A673 (cell line): ENCODE measurements at places on chromosomes 11 and 22. TPM values are rescaled to one million over a fixed set of nuclear protein-coding genes. Genes with fewer than 3 reads are reported as not detected.

DNA sequence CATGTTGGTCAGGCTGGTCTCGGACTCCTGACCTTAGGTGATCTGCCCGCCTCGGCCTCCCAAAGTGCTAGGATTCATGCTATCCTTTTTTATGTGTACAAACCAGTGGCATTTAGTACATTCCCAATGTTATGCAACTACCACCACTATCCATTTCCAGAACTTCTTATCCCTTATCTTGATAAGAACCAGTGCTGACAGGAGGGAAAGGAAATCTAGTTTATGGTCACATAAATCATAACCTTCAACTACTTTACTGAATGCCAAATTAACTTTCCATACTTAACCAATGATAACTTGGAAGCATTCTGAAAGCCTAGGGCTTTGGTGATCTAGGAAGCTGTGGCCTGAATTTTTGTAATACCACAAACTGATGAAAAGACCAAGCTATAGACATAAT, 170.4 kb downstream of the SWAP70 start:
- no peak for DNase-seq
- H3K27me3 ChIP-seq, result no peaks in the 10 kb centered on the region
- no peak overlapping the region for H3K4me3 ChIP-seq

GRCh38 chr11:72216638-72217037, at the start of gene FOLR2:
Gene FOLR2, plus strand, starts transcription at chr11:72216794. Its CDS starts 1,791 bp downstream, at chr11:72218585.
- no peak for DNase-seq
- H3K4me1 ChIP-seq, result no peaks in the 10 kb centered on the region
- no peak within 1 kb of the TSS for H3K27ac ChIP-seq
- H3K4me3 ChIP-seq, result no peak within 1 kb of the TSS
- H3K36me3 ChIP-seq, result no peaks in the 10 kb centered on the region

DNA sequence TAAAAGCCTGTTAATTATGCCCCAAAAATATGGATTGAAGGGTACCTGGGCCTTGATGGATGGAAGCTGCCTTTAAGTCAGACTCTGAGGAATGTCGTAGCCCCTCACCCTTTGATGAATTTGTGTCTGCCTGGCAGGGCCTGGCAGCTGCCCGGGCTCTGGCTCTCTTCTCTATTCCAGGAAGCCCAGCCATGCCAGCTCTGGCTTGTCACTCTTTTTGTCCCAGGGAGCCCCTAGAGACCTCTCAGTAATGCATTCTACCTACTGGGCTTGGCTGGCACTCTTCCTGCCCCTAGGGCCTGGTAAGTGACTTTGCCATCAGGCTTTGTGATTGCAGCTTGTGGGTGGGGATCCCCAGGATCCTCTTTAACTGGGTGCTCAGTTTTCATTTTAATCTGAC, 103.8 kb downstream of the GRIK4 start:
- DNase-seq, result no peak
- no peak overlapping the region for H3K4me3 ChIP-seq
- no peak overlapping the region for H3K27ac ChIP-seq
- H3K36me3 ChIP-seq, result no peaks in the 10 kb centered on the region

GRCh38 chr11:35997902-35998520, 54.1 kb downstream of the LDLRAD3 start:
- no peaks in the 10 kb centered on the region for H3K36me3 ChIP-seq
- no peak overlapping the region for H3K4me3 ChIP-seq
- H3K27me3 ChIP-seq, result no peaks in the 10 kb centered on the region
- H3K27ac ChIP-seq, result no peak overlapping the region
- H3K4me1 ChIP-seq, result no peaks in the 10 kb centered on the region

GRCh38 chr11:132445859-132446291, 1075.5 kb downstream of the NTM start:
- H3K27ac ChIP-seq, result no peak overlapping the region
- no peak overlapping the region for H3K4me3 ChIP-seq
- no peaks in the 10 kb centered on the region for H3K36me3 ChIP-seq

DNA sequence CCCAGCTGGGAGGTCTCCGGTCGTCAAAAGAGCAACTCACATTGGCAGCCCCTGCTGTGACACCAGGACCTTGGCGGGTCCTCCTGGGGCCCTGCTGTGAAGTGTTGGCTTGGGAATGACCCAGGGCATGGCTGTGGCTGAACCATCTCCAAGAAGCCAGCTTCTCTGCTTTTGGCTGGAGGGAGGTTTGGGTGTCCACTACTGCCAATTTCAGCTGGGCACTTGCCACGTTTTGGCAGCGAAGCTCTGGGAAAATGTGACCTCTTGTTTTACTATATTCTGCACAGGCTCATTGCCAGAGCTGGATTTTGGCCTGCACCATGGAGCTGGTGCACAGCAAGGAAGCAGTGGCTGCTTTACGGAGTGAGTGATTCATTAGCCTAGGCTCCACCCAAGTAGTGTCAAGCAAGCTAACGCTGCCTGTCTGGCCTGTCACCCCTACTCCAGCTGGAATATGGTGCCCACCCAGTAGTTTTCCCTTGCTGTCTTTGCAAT, 24.3 kb upstream of the SMCO4 start:
- no peaks in the 10 kb centered on the region for H3K36me3 ChIP-seq
- no peak overlapping the region for H3K27ac ChIP-seq
- no peaks in the 10 kb centered on the region for H3K27me3 ChIP-seq
- H3K4me1 ChIP-seq, result no peaks in the 10 kb centered on the region
- no peak for DNase-seq

DNA sequence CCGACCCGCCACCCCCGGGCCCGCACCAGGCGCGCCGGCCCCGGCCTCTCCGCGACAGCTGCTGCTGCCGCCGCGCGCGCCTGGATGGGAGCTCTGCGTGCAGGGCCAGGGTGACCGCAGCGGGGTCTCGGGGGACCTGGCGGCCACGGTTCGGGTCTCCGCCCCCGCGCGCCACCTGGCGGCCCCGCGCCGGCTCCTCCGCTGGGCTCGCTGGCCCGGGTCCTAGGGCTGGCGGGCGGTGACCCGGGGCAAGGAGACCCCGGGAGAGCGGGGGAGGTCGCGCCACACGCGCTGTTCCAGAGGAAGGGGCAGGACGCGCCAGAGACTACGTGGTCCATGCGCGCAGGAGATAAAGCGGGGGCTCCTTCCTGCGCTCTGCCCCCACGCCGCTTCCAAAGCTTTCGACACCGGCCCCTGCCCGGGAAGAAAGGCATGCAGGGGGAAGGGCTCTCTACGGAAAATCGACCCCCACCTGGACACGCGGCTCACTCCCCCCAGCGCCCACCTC, 562 bp downstream of the SHANK2 start:
- H3K4me3 ChIP-seq, result peak overlapping the region; percentile 36
- no peak overlapping the region for H3K27ac ChIP-seq
- peaks cover 67% of the 10 kb centered on the region for H3K27me3 ChIP-seq
- peaks cover 3% of the 10 kb centered on the region for H3K4me1 ChIP-seq
- peak; percentile 37 for DNase-seq
- H3K36me3 ChIP-seq, result no peaks in the 10 kb centered on the region

DNA sequence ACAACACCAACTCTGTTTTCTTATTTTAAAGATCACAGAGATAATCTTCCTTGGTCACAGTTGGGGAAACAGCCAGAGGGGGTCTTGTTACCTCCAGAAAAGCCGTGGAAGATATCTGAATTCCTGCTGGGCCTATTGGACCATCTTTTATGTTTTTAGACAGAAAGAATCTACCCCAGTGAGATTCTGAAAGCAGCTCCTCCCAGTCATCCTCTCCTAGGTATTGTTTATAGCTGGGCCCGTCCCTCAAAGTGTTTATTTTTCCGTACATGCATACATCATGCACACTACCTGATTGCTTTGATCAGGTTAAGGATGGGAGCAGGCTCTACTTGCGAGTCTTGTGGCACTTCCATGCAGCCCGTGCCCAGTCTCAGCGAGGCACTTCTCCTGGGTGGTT, 742.4 kb downstream of the NTM start:
- no peak for DNase-seq
- no peaks in the 10 kb centered on the region for H3K27me3 ChIP-seq
- H3K4me3 ChIP-seq, result no peak overlapping the region
- peaks cover 6% of the 10 kb centered on the region for H3K4me1 ChIP-seq
- H3K36me3 ChIP-seq, result no peaks in the 10 kb centered on the region
- H3K27ac ChIP-seq, result no peak overlapping the region

DNA sequence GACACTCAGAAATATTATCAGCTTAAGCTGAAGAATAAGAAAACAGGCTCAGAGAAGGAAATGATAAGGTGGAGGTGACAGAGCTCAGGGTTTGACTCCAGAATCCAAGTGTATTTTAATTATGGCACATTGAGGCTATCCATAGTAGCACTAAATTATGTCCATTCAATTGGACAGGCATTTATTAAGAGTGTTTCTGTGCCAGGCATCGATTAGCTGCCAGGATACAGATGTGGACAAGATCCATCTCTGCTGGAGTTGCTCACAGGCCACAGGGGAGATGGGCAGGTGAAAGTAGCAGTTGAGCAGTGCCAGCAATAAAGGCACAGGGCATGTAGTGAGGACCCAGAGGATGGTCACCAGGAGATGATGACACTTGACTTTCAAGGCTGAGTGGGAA, 592.5 kb downstream of the INSC start:
- no peak for DNase-seq
- no peak overlapping the region for H3K4me3 ChIP-seq
- H3K36me3 ChIP-seq, result no peaks in the 10 kb centered on the region
- H3K27ac ChIP-seq, result no peak overlapping the region

DNA sequence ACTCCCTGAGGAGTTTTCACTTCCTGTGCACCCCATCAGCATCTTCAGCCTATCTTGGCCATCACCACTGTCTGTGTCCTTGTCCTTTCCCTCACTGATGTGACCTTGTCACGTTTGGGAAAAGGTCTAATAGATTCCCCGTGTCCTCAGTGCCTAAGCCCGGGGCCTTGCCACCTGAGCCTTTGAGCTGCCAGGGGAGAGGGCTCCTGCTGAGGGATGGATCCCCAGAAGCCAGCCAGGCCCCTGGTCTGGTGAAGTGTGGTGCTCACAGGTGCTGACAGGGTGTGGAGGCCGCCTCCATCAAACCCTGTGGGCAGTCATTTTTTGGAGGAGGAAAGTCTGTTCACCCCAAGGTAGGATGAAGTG, 47.2 kb downstream of the GAB4 start:
- no peak overlapping the region for H3K4me3 ChIP-seq
- H3K36me3 ChIP-seq, result no peaks in the 10 kb centered on the region
- H3K27ac ChIP-seq, result no peak overlapping the region
- no peaks in the 10 kb centered on the region for H3K4me1 ChIP-seq

DNA sequence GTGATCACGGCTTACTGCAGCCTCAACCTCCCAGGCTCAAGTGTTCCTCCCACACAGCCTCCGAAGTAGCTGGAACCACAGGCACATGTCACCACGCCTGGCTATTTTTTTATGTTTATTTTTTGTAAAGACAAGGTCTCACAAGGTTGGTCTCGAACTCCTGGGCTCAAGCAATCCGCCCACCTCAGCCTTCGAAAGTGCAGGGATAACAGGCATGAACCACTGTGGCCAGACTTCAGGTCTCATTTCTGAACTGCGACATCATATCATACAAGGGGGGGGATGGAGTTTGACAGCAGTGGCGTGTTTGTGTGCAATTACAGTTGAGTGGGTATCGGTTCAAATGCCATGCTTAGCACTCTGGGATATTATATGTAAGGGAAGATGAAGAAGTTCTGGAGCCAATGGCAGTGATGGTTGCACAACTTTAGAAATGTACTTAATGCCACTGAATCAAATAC, 6.9 kb downstream of the NAALADL1 start:
- H3K27ac ChIP-seq, result no peak overlapping the region
- no peaks in the 10 kb centered on the region for H3K4me1 ChIP-seq
- H3K4me3 ChIP-seq, result no peak overlapping the region

- DNase-seq, result no peak
- H3K4me3 ChIP-seq, result peak overlapping the region; percentile 81
- H3K4me1 ChIP-seq, result peaks cover 5% of the 10 kb centered on the region
- H3K36me3 ChIP-seq, result peaks cover 7% of the 10 kb centered on the region
- H3K27ac ChIP-seq, result peak overlapping the region; percentile 96
Observed at GRCh38 chr11:16738947-16739815, 734 bp downstream of the C11orf58 start.

DNA sequence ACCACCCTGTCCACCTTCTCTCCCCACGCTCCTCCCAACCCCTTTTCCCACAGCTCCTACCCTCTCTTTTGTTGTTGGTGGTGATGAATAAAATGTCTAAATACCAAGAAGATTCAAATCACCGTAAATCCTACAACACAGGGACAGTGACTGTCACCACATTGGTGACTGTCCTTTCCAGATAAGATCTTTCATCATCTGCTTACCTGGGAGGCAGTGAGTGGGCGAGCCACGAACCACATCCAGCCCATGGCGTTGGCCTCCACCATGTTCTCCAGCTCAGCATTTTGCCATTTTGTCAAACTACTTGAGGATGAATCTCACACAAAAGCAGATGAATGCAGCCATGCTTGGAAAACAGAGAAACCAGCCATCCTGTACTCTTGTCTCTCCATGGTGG, 6.7 kb upstream of the CYTH4 start:
- no peak overlapping the region for H3K27ac ChIP-seq
- no peaks in the 10 kb centered on the region for H3K36me3 ChIP-seq
- H3K27me3 ChIP-seq, result no peaks in the 10 kb centered on the region

- no peaks in the 10 kb centered on the region for H3K4me1 ChIP-seq
- H3K36me3 ChIP-seq, result no peaks in the 10 kb centered on the region
- H3K27ac ChIP-seq, result no peak overlapping the region
- H3K4me3 ChIP-seq, result no peak overlapping the region
- H3K27me3 ChIP-seq, result peaks cover 8% of the 10 kb centered on the region
Observed at GRCh38 chr11:35158701-35159510, 19.9 kb downstream of the CD44 start.

DNA sequence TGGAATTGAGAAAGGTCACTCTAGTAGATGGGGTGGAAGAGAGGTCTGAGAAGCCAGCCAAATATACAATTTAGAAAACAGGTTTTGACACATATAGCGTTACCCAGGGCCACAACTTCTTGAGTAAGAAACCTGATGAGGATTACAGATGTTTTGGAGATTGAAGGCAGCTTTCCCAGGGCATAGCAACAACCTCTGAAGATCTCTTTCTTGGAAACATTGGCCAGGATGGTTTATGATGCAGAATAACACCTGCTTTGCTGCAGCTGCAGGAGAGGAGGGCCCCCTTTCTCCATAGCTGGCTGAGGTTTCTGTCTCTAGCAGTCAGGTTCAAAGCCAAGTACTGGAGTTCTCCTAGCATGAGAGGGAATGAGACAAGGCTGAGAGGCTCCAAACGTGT, 75.1 kb upstream of the NUP50 start:
- H3K27ac ChIP-seq, result no peak overlapping the region
- H3K4me3 ChIP-seq, result no peak overlapping the region
- H3K27me3 ChIP-seq, result no peaks in the 10 kb centered on the region
- no peaks in the 10 kb centered on the region for H3K36me3 ChIP-seq
- no peak for DNase-seq

TMPRSS4 gene
- total RNA-seq, result not detected in 2 replicates

SPTBN2 gene
- total RNA-seq, result 21.1 and 34.4 TPM in 2 replicates

IL18 gene
- total RNA-seq, result not detected in 2 replicates

NR1H3 gene
- total RNA-seq, result 14.5 and 19.5 TPM in 2 replicates

DEUP1 gene
- not detected in 2 replicates for total RNA-seq

MAP6 gene
- 0.24 TPM in 1 of 2 replicates, not detected in the other for total RNA-seq

VPREB3 gene
- total RNA-seq, result 0.74 and 0.88 TPM in 2 replicates

SCGB1D2 gene
- not detected in 2 replicates for total RNA-seq

CRYBB3 gene
- 0.37 TPM in 1 of 2 replicates, not detected in the other for total RNA-seq

CD6 gene
- total RNA-seq, result not detected in 2 replicates

CDON gene
- 25.3 and 31.0 TPM in 2 replicates for total RNA-seq

SERPIND1 gene
- 0.15 and 0.19 TPM in 2 replicates for total RNA-seq

ADM2 gene
- total RNA-seq, result 5.4 and 9.8 TPM in 2 replicates
